ENCODE measurements at places on chromosomes 2 and 18.

- DNase-seq: no peak
Measured at GRCh38 chr2:7552825-7553570, 635.8 kb downstream of the RNF144A start.

DNA sequence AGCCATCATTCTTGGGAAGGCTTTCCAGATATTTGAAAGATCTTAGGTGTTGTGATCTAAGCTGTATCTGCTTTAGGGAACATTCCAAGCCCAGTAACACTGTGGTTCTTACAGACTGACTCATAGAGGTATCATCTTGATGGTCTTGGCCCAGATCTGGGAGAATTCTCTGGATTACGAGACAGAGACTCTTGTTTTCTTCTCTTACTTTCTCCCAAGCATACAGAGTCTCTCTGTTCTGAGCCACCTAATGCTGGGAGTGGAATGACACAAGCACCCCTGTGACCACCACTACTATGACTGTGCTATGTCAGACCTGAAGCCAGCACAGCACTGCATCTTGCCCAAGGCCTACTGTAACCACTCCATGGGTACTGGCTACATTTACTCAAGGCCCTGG, 81.0 kb upstream of the EPAS1 start:
- no peak for DNase-seq

GRCh38 chr2:61356261-61356957, 114.5 kb downstream of the USP34 start:
- DNase-seq: no peak

GRCh38 chr18:362311-363290, 94.8 kb upstream of the THOC1 start:
- DNase-seq: no peak

DNA sequence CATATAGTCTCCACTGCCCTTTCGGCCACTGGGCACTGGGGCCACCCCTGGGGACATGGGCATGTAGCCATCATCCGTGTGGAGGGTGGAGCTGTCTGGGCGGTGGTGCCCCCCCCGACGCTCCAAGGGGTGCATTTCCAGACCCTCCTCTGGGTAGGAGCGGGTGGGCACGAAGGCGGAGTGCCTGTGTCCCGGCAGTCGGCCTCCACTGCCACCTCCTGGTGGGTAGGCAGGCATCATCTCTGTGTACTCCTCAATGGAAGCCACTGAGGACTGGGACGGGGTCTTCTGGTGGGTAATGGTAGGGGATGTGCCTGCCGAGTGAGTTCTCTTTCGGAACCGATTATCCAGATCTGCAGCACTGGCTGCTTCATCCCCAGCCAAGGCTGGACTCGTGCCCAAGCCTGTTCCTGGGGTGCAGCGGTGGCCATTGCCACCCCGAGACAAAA, 2.8 kb downstream of the IRS1 start:
- peak; percentile 26 for DNase-seq

DNA sequence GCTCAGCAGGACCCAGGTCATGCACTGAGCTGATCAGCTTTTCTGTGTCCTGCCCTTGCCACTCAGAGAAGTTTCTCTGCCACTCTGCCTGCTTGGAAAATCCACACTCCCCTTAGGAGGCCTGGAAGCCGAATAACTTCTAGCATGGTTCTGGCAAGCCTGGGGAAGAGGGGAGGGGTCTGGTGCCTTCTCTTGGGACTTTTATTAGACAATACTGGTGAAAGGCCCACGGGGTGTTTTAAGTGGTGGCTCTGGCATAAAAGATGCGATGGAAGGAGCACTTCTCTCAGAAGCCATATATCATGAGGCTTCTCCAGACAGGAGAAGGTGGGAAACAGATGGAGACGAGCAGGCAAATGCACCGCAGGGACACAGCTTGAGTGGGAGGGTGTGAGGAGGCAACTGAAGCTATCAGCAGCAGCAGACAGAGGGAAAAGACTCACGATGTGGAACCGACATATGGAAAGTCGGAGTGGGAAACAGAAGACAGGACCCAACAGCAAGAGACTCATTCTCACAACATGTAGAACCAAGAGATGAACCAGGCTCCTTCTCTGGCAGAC, 141.8 kb upstream of the CTNNA2 start:
- no peak for DNase-seq

All from NCI-H1694 (cell line).